ENCODE measurements at places on chromosomes 6 and 20.

- DNase-seq: no peak
These were observed 16.4 kb upstream of the XRN2 start for GRCh38 chr20:21286775-21287174.

DNA sequence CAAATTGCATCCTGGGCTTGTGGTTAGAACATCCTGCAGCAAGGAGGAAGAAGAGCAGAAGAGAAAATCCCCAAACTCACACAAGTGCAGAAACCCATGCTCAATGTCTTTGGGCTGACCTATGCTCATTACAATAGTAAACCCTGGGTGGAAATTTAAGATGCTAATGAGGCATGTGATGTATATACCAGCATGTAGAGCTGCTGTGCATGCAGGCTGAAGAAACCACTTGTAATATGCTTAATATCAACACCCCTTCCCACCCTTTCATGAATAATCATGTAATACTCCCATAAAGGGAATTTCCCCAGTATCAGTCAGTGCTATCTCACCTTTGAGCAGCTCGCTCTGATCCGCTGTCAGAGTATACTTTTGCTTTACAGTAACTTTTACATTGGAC, 90.0 kb upstream of the GRIK2 start:
- DNase-seq: no peak

GRCh38 chr20:24840121-24840713, 108.9 kb upstream of the CST7 start:
- no peak for DNase-seq

- DNase-seq: no peak
These were observed 70.5 kb downstream of the NPEPL1 start for GRCh38 chr20:58763076-58763475.

- no peak for DNase-seq
These were observed 45.8 kb downstream of the RPRD1B start for GRCh38 chr20:38079353-38079752.

- peak; percentile 88 for DNase-seq
These were observed 30.8 kb upstream of the FILIP1 start for GRCh38 chr6:75524322-75524972.

- DNase-seq: peak; percentile 43
These were observed 18.4 kb upstream of the SLC22A1 start for GRCh38 chr6:160102956-160103824.

GRCh38 chr6:167140589-167141474, 16.9 kb downstream of the GPR31 start:
- DNase-seq: no peak

DNA sequence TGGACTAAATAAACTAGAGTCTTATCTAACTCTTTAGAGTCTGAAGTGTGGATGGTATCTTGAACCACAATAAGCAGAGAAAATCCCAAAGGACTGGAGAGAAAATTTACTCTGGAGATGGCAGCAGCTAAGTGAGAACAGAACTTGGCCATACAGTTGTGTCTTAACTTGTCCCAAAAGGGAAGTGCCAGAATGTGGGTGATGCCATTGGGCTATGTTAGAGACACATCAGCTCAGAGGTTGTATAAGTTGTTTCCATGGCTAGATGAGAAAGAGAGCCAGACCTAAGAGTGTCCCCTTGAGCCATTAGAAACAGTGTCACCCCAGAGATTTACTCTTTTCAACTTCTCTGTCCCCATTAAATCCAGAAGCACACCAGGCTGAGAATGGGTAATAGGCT, 36.2 kb downstream of the FOXO3 start:
- DNase-seq: no peak

DNA sequence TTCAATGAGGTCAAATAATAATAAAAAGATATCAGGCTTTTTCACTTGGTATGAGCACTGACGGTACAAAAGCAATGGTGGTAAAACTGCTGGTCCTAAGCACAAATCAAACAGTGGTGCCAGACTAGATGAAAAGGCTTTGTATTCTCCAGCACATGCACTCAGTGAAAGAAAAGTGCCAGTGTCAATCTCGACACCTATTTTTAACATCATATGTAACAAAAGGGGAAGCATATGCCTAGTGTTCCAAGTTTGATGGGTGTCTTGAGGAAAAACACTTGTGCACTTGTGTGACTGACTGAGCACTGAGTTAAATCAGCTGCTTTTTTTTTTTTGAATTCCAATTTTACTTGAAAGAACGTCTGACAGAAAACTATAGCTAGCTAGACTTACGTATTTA, 27.3 kb downstream of the MED23 start:
- no peak for DNase-seq

GRCh38 chr6:51934098-51934497, 153.3 kb downstream of the PKHD1 start:
- DNase-seq: peak; percentile 16

DNA sequence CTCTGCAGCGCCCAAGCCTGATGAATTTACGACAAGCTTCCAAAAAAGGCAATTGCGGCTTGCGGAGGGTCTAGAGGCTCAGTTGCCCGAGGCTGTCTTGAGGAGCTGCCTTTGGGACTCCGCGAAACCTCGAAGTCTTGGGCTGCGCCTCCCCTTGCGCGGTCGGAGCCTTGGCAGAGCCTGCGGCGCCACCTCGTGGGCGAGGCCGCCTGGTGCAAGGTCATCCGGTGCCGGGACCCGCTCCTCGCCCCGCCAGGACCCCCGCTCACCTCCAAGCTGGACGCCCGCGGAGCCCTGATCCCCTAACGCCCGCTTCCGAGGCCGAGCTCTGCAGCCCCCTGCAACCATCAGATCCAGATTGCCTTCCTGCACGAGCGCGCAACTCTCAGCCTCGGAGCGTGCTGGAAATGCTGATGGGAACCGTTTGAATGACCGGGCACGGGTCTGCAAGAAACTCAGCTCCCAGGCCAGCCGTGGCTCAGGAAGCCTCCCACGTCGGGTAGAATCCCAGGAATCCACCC, 14.9 kb upstream of the FAM210B start:
- DNase-seq: peak; percentile 61

DNA sequence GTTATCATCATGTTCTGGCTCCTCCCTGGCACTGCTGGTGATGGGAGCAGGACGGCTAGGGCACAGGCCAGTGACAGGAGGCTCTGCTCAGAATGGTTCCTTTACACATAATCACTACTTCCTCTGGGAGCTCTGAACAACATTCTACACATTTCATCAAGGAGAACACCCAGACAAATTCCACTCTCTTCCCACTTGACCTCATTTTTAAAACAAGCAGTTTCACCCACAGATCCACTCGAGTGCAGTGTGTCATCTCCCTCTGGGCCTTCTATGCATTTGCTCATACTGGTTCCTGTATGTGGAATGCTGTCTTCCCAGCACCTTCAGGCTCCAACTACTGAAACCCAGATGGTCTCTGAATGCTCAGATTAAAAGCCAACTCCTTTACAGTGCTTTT, 84.8 kb downstream of the ELOVL5 start:
- no peak for DNase-seq

GRCh38 chr6:47446669-47447330, 30.8 kb upstream of the CD2AP start:
- DNase-seq: no peak

DNA sequence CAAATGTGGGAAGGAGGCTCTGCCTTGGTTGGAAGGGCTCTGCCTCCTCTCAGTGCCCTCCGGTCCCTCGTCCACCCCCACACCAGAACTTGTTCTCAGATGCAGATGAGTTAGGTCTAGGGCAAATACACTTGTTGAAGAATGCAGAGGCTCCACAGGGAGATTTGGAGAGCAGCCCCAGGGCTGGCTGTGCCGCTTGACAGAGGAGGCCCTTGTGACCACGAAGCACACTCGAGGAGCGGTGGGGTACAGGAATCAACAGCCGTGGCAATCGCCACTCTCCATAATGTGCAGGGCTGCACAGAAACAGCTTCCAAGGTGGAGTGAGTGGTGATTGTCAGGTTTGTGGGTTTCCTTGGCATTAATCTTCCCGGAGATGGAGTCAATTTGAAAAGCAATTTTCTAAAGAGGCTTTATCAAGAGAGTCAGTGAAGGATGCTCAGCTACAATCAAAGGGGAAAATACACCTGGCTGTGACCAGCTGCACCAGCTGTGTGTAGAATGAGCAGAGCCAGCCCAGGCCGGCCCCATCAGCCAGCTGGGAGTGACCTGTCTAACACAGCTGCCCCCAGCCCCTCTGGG, 59.5 kb downstream of the BFSP1 start:
- no peak for DNase-seq

GRCh38 chr20:47524015-47524784, 22.5 kb downstream of the NCOA3 start:
- DNase-seq: no peak

DNA sequence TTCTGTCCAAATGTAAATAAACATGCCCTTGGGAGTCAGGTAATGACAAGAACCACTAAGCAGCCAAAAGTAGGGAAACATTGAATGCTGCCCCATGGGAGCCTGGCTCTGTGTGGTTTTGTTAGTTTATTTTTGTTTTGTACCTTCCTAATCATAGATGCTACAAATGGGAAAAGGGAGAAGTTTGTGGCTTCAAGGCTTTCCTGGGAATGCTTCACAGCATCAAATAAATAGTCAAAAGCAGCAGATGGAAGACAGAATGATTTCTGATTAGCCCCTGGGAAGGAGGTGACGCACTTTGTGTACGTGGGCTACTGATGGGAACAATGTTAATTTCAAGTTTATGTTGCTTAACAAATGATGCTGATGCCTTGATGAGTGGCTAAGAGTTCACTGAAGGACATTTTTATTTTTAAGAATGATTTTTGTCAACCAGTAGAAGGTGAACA, 532.7 kb downstream of the BCKDHB start:
- no peak for DNase-seq

DNA sequence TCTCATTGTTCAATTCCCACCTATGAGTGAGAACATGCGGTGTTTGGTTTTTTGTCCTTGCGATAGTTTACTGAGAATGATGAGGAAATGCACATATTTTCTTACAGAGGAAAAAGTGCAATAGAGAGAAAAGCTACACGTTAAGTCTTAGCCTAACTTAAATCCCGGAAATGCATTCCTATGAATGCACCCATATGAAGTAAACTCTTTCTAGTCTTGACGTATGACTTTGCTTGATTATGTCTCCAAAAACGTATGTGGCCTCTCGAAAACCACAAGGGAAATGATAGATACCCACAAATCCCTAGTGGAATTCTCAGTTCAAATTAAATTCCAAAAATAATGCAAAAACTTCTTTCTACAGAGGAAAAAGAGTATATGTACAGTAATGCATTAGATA, 90.7 kb upstream of the SASH1 start:
- no peak for DNase-seq

GRCh38 chr20:63848003-63848911, 13.0 kb upstream of the ABHD16B start:
- no peak for DNase-seq

DNA sequence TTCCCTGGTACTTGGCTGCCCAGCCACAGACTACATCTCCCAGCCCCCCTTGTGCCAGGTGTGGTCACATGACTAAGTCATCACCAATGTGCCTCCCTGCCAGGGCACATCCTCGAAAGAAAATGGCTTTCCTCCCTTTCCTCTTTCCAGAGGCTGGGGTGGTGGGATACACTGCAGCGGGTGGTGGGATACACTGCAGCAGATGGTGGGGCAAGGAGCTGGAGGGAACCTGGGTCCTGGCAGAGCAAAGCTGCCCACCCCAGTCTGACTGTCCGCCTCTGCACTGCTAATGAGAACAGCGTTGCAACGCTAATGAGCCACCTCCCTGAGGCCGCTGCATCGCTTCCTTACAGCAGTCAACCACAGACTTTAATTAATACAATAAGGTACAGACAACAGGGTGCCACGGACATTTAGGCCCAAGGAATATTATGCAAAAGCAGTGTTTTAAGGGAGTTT, 125.3 kb downstream of the PREX1 start:
- DNase-seq: no peak

- peak; percentile 58 for DNase-seq
These were observed 19.5 kb upstream of the GMDS start for GRCh38 chr6:2264932-2265331.

DNA sequence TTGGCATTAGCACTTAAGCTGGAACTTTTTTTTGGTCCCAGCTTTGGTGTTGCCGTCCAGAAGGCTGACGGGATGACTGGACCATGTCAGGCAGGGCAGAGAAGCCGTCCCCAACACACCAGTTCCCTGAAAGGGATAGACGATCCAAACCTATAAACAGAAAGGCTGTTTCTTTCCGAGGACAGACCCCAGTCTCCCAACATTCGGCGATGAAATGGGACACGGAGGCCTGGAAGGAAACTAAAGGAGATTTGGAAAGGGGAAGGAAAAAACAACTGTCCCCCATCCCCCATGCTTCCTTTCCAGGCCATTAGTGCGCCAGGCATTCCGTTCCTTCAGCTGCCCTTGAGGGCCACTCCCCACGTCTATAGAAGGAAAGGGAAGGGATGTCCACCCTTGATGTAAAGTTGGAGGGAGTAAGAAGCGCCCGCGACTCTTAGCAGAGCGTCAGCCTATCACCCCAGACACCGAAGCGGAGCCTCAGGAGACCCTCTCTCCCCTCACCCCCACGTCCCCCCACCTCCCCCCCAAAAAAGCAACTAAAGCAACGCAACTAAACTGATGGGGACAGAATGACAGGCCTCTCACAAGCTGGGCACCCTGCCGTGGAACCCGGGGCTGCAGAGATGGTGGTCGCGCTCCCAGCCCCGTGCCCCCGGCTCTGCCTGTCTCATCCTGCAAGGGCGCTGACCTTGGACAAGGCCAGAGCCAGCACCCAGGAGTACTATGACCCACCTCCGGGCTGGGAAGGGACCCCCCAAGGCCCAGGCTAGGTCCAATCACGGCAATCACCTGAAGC, 638 bp downstream of the BLCAP start:
- DNase-seq: peak; percentile 33

- peak; percentile 41 for DNase-seq
These were observed 2.0 kb downstream of the SOX4 start for GRCh38 chr6:21595285-21596144.

DNA sequence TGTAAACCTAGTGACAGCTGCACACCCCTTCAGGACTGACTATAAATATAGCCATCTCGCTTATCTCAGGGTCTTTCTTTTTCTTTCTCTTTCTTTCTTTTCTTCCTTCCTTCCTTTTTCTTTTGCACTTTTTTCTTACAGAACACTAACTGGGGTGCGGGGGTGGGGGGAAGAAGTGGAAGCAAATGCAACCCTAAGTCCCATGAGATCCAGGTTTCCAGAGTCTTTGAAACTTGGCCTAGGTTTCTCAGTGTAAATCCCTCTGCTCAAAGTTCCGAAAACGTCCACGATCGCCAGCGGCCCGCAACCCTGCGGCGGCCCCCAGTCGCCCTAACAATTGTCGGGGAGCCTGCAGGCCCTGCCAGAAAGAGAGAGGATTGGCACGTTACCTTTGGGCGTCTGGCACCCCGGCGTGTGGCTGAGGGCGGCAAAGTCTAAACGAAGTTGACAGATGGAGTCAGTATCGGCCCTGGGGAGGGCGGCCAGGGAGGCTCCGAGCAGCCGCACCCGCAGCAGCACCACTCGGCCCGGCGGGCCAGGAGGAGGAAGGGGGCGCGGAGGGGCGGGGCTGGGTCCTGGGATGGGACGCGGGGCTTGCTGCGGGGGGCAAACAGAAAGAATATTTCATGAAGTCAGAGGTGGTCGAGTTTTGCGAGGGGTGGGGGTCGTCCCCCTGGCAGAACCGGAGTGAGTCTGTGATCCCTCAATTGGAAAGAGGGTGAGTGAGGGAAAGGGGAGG, 577 bp upstream of the FOXF2 start:
- no peak for DNase-seq
